Lung microvascular endothelial cell (primary cell): ENCODE measurements at places on chromosomes 3 and 15. TPM values are rescaled to one million over a fixed set of nuclear protein-coding genes. Genes with fewer than 3 reads are reported as not detected.

Gene WNT5A
- 1.6 and 2.0 TPM in 2 replicates for total RNA-seq

Gene TIMP4
- total RNA-seq: 0.40 and 0.65 TPM in 2 replicates

DNA sequence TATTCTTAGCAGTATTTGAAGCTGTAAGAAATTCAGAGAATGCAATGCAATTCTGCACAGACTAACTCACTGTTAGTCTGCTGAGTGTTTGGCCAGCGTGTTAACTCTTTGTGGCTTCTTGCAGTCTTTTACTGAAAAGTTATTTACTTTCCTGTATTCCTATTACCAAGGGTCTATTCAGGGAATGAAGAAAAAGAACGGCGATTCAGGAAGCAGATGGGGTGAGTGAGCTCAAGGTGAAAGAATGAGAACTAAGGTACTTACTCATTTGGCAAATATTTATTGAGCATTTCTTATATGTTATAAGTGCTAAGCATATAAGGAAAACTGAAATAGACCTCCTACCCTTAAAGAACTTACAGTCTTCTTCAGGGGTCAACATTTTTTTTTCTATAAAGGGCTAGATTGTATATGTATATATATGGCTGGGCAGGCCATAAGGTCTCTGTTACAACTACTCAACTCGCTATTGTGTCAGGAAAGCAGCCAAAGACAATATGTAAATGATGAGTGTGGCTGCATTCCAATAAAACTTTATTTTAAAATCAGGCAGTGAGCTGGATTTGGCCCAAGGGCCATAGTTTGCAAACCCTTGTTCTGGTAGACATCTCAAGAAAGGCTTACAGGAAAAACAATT is 271.9 kb upstream of the GADL1 start:
- DNase-seq: peak; percentile 68

DNA sequence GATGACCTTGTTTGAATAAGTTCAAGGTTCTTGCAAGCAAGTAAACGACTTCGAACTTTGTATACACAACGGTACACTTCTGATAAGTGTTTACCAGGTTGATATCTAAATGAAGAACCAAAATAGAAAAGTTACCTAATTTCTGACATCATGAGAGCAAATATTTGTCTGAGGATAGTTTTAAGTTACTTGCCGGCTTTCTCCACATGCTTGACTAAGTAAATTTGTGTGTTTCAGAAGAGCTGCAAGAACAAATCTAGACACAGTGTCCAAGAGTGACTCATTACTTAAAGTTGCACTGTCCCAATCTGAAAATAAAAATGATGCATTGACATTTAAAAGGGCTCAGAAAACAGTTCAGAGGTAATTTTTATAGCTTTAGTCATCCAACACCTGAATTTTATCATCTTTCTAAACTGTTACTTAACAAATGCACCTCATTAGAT is 115.1 kb downstream of the HERC1 start:
- no peak for DNase-seq

DNA sequence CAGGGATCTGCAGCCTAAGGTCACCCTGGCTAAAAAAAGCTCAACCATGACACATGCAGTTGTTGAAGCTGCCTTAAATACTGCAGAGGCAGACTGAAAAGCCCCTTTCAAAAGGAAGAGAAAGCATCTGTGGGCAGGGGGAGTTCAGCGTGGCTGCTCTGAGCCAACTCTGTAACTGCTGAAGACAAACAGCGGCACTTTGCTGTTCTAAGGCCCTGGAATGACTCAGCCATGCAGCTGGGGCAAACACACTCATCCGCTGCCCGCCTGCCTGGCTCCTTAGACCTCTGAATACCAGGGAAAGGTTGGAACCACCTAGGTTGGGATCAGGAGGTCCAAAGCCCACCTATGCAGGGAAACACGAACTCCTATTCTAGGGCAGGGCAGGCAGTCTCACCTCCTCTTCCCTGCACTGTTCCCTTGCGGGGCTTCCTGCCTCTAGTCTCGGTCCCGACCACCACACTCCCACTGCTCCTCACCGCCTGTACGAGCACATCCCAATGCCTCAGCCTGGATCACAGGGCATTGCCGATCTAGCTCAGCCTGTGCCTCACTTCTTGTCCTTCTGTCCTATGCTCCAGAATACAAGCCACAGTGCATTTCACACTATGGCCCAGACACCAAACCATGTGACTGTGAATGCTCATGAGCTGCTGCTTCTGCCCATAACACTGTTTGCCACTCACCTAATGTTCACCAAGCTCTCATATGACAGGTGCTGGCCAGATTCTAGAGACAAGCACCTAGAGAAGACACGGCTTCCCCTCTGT is 6.6 kb upstream of the MUSTN1 start:
- no peak for DNase-seq

GRCh38 chr15:25674913-25675312 is 188.2 kb downstream of the ATP10A start:
- no peak for DNase-seq

- DNase-seq: no peak
These were observed 50.3 kb downstream of the SYNPR start for GRCh38 chr3:63328365-63328764.

Gene ALG1L2
- total RNA-seq: not detected in 2 replicates

- peak; percentile 55 for DNase-seq
These were observed 1028.6 kb downstream of the MCTP2 start for GRCh38 chr15:95259965-95260364.

GRCh38 chr15:28026764-28027713 is 72.1 kb downstream of the OCA2 start:
- DNase-seq: no peak

Gene CPEB1
- under 0.01 TPM in 1 of 2 replicates, not detected in the other for total RNA-seq

- DNase-seq: no peak
These were observed 101.4 kb upstream of the TRPM1 start for GRCh38 chr15:31202953-31203352.

DNA sequence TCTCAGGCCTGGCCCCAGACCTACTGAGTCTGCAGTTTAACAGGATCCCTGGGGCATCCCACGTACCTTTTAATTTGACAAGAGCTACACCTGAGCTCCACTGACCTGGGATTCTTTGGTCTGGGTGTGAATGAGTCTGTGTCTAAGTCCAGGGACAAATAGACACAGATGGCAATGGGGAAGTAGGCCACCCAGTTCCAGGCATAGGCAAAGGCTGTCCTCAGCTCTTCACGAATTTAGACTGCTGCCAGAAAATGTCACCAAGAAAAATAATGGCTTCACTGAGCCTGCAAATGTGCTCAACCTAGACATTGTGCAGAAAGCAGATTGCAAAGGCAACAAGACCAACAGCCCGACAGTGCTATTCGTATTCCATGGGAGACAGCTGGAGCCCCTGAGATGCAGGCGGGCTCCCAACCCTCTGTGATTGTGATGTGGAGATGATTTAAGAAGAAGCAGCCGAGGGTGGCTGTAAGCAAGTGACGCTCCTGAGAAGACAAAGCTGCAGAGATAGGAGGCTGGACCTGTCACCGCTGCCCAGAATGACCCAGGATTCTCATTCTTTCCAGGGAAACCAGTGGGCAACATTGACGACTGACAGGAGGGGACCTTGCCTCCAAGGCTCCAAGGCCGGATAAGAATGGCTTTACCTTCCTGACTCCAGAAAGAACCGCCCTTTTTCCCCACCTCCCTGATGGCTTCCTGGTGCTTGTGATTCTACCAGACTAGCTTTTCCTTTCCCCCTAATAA is 39.8 kb upstream of the IREB2 start:
- DNase-seq: no peak

Gene DNAH1
- total RNA-seq: 1.1 and 2.6 TPM in 2 replicates
